Cortex of kidney (tissue), 1 donor: ENCODE measurements at places on chromosomes 6 and 20.

DNA sequence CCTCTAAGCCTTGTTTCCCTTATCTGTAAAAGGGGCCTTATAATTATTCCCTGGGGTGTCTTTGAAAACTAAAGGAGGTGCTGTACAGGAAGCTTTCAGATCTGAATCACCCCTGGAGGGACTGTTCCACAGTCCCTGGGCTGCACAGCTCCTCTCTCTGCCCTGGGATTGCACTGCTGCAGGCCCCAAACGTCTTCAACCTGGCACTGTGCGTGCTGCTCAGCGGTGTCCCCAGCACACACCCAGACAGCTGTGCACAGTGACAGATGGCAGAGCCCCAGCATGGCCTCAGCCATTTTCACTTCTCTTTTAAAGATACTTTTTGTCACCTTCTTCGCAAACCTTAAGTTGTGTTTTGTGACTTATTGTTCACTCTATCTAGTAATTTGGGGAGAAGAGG is 50.7 kb upstream of the INSM1 start:
- DNase-seq: no peak

GRCh38 chr6:167687116-167687725 is 139.5 kb upstream of the AFDN start:
- no peak for DNase-seq

GRCh38 chr6:2072453-2072852 is 173.0 kb downstream of the GMDS start:
- no peak for DNase-seq

DNA sequence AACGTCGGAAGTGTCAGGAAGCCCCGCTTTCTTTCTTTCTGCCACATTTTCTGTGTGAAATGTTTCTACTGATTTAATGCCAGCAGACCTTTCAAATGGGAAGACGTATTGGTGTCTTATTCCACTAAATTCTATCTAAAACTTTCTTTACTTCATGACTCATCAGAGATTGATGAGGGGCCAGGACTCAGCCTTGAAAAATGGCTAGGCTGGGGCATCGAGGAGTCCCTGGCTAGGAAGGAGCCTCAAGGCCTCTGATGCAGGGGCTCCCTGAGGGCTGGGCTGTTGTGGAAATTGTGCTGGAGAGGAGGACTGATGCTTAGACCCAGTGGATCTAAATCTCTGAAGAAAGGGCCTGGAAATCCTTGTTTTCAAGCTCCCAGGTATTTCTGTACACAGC is 192.8 kb upstream of the PDE10A start:
- no peak for DNase-seq

GRCh38 chr6:161035182-161035980 is 43.8 kb downstream of the MAP3K4 start:
- DNase-seq: no peak

- DNase-seq: no peak
These were observed 225.9 kb upstream of the CITED2 start for GRCh38 chr6:139600343-139600742.

DNA sequence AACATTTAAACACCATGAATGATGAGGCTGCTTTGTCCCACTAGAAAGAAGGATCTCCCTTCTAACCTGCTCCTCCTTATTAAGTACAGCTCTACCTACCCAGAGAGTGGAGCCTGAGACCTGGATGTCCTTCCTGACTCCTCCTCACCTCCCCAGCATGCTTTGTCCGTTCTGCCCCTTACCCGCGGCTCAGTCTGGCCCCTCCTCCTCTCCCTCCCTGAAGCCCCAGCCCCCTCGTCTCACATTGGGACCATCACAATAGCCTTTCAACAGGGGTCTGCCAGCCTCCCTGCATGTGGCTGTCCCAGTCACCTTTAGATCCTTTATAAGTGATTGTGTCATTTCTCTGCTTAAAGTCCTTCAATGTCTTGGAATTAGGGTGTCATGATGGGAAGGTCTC is 72.5 kb downstream of the DZANK1 start:
- no peak for DNase-seq

GRCh38 chr6:63066055-63066704 is 145.1 kb upstream of the FKBP1C start:
- DNase-seq: no peak

DNA sequence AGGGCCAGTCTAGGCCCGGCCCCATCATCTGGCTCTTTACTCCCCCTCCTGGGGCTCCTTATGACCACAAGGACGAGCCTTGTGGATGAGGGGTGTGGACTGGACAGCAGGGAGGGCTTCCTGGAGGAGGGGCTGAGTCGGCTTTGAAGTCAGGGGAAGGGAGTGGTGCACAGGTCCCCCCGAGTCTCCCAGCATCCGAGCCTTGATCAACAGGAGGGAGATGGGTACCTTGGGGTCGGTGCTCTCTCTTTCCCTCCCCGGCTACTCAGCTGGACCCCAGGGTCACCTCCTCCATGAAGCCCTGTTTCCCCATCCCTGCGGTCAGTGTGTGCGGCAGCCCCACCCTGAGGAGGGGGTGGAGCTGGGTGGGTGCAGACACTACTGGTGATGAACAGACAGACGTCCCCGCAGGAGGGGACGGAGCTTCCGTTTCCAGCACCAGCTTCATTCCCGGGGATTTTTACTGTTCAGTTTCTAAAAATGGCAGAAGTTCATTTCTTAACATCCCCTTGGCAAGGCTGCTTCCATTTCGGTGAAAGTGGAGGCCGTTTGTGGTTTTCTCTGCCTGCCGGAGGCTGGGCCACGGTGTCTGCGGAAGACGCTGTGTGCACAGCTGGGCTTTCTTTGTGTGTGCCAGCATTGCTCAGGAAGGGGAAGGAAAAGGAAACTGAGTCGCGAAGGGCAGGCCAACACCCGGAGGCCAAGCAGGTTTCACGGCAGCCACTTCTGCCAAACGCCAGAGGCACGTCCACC is 19.6 kb downstream of the NTSR1 start:
- DNase-seq: no peak

DNA sequence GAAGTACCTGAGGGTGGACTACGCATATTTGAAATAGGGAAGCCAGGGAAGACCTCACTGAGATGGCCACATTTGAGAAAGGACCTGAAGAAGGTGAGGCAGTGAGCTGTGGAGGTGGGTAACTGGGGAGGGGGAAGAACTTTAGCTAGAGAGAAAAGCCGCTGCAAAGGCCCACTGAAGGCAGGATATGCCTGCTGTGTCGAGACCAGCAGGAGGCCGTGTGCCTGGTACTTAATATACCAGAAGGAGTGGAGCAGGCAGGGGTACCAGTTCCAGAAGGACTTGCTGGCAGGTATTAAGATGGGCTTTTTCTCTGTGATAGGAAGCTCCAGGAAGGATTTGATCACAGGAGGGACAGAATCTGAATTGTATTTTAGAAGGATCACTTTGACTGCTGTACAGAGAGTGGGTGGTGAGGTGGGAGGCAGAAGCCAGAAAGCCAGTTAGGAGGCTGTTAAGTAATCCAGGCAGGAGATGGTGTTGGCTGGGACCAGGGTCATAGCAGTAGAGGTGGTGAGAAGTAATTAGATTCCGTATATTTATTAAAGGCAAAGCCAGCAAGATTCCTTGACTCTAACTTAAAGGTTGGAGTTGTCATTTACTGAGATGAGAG is 54.2 kb upstream of the FANCE start:
- no peak for DNase-seq

- no peak for DNase-seq
These were observed 19.6 kb upstream of the CSNK2A1 start for GRCh38 chr20:563187-563586.
